ENCODE measurements at places on chromosomes 12 and 14.

GRCh38 chr12:45381351-45381750 lies 165.5 kb downstream of the ANO6 start:
- no peak for DNase-seq

DNA sequence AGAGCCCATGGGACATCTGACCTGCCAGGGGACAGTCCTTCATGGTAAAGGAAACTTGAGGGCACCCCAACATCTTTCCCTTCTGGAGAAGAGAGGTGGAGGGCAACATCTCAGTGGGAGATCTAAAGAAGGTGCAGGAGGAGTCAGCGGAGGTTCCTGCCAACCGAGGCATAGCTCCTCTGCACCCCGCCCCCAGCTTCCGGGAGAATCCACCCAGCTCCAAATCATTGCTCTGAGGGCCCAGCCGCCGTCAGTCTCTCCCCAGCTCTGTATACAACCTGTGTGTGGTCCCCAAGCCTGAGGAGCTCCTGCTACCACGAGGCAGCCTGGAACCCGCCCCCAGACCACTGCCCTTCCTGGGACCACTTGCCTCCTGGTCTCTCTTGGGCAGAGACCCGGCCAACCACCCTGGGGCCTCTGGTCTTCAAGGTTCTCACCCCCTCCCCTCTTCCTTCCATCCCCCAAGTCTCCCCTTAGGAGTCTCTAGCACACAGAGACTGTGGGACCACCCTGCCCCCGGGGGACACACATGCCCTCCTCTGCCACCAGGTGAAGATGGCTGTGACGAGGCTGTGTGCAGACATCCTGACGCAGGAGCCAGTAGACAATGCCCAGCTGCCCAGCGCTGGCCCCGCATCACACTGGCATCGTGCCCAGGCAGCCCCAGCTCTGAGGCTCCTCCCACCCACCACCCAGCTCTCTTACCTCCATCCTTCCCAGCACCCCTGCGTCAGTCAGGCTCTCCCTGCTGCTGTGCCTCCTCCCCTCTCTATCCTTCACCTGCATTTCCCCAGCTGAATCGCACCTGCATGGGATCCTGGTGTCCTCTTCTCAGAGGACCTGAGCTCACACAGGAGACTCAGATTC lies 13.0 kb upstream of the NUDT14 start:
- DNase-seq, result no peak

- no peak for DNase-seq
These were observed 46.0 kb downstream of the DGLUCY start for GRCh38 chr14:91159906-91160305.

- DNase-seq, result peak; percentile 58
These were observed 72.7 kb downstream of the RIN3 start for GRCh38 chr14:92585981-92586937.

DNA sequence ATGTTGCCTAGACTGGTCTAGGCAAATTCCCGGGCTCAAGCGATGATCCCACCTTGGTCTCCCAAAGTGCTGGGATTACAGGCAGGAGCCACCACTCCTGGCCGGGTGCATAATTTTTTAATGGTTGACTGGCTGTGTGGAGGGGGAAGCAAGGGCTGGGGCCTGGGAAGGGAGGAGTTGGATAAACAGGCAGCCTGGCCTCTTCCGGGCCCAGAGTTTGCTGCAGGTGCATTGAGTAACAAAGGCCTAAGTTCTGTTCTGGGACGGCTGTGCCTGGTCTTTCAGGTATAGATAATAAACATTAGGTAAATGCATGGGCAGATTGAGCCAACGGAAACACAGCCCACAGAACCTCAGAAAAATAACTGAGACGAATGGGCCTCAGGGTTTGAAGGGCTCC lies 191.3 kb upstream of the TBX3 start:
- no peak for DNase-seq

GRCh38 chr12:62692884-62693283 lies 226.3 kb downstream of the MON2 start:
- DNase-seq, result no peak

DNA sequence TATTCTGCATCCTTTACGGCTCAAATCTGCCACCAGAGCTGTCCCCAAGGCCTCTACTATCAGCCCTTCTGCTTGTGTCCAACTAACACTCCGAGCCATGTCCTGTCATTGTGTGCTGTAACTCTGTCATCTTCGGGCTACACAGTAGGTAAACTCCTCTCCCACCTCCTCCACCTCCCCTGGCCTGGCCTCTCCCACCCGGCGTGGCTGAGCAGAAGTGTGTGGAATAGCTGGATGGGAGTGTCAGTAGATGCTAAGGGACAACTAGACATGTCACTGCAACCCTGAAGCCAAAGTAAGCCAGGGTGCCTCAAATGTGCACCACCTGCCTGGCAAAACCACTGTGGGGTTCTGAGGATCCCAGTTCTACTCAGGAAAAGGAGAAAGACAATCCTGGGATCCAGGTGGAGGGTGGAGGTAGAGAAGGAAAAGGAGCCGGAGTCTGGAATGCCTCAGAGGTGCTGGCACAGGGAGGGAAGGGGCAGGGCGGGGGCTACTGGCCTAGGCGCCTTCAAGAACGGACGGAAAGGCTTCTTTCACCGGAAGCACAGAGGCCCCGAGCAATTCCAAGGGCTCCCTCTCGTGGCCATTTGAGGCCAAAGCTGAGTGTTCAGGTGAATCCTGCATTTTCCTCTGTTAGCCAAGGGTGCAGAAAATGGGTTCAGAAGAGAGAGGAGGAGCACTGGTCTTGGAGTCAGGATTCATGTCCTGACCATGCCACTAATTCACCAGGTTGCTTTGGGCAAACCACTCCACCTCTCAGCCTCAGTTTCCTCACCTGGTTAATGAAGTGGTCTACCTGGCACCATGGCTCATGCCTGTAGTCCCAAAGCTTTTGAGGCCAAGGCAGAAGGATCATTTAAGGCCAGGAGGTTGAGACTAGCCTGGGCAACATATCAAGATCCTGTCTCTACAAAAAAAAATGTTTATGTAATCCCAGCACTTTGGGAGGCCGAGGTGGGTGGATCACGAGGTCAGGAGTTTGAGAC lies 20.5 kb upstream of the FAM181A start:
- DNase-seq, result no peak

DNA sequence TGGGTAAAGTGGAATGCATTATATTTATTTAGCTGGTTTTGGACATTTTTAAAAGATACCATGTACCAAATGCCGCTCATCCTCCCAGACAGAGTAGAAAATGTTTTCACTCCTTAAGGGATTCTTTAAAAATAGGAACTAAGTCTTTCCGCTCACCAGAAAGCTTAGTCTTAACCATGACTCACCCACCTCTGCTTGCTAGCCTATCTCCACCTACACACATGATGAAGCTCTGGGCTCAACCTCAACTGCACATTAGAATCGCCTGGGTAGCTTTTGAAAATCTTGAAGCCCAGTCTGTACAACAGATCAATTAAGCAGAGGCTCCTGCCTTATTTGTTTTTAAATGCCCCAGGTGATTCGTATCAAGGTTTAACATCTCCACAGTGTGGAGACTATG lies 260.5 kb downstream of the NEDD1 start:
- no peak for DNase-seq

GRCh38 chr12:1605129-1606020 lies 11.0 kb upstream of the FBXL14 start:
- DNase-seq, result peak; percentile 60

GRCh38 chr14:37596790-37597472 lies 1.5 kb downstream of the TTC6 start:
- no peak for DNase-seq

- peak; percentile 7 for DNase-seq
These were observed 18.9 kb upstream of the CARMIL3 start for GRCh38 chr14:24032727-24033418.

- no peak for DNase-seq
These were observed 18.7 kb downstream of the PKP2 start for GRCh38 chr12:32877601-32878459.

DNA sequence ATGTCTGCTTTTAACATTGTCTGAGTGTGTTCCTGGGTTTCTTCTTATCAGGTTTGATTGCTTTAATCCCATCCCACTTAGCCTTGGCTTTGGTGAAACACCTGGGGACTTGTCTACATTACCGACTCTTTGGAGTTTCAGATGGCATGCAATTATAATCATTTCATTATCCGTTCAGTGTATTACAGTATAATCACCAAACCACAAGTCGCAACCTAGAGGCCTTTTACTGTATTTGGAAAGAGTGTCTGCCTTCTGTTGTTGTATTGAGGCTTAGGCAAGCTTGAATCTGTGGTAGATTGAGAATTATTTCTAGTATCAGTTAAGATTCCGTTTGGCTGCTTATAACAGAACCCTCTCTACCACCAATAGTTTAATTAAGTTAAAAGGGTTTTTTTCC lies 103.9 kb downstream of the TGFB3 start:
- DNase-seq, result no peak

- no peak for DNase-seq
These were observed 446 bp upstream of the ZNF641 start for GRCh38 chr12:48351022-48351708.

DNA sequence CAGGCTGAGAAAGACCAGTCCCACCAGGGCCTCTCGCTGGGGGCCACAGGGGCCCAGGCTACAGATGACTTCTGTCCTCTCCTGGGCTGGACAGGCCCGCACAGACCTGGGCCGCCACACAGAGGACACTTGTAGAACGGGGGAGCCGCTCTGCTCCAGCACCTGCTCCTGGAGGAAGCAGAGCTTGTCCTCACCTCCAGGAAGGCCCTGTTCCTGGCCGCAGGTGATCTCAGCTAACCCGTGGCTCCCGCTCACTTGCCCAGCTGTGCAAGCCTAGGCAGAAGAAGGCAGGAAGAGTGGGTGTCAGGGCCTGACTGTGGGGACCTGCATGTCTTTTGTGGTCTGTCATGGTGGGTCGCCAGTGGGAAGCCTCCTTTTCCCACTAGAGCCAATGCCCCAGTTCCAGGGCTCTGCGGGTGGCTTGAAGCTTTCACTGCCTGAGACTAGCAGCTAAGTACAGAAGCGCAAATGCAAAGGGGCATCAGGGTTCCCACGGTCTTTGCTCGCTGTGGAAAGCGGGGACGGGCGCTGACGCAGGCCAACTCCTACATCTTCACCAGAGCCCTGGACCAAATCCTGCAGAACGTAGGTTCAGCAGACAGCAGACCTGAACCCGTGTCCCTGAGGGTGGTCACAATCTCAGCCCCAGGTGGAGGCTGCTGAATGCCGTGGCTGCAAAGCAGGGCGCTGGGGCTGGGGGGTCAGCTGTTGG lies 8.8 kb upstream of the CEP170B start:
- DNase-seq, result no peak

- no peak for DNase-seq
These were observed 15.9 kb upstream of the FAR2 start for GRCh38 chr12:29133181-29133580.

DNA sequence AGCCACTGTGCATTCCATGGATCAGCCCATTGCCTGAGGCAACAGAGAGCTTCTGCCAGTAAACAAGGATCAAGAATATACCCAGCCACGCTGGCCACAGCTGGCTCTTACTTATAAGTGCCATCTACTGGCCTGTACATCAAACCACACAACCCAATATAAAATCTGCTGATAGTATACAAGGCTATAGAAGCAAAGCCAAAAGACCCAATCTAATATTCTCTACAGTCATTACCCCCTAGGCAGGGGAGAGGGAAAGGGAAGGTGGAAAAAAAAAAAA lies 4.4 kb upstream of the FAM186B start:
- no peak for DNase-seq

- DNase-seq, result no peak
These were observed 7.9 kb downstream of the TRIM9 start for GRCh38 chr14:51087031-51087441.

Measured in GF-D8 (cell line).